Calu3 (cell line): ENCODE measurements at places on chromosomes 1 and 21. TPM values are rescaled to one million over a fixed set of nuclear protein-coding genes. Genes with fewer than 3 reads are reported as not detected.
A peak's percentile ranks its signal among the peaks of the same experiment; 100 is the strongest.

DNA sequence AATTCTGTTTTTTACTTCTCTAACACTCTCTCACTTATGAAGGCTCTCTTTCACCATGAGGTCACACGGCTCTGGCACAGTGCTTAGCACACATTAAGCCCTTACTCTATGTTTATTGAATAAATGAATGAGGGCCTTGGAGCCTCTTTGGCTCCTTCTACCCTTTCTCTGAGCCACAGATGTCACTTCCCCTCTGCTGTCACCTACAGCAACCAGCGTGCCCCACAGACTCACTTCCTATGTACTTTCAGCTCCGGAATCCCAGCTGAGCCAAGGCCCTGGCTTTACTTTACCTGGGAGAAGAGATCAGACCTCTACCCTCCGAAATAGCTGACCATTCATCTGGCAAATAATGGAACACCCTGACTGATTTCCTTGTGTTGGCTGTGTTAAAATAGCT lies 53.7 kb upstream of the HMCN1 start:
- DNase-seq: no peak
- H3K27ac ChIP-seq: no peak overlapping the region
- no peaks in the 10 kb centered on the region for H3K4me1 ChIP-seq
- H3K27me3 ChIP-seq: no peaks in the 10 kb centered on the region
- no peaks in the 10 kb centered on the region for H3K36me3 ChIP-seq
- H3K4me3 ChIP-seq: no peak overlapping the region

DNA sequence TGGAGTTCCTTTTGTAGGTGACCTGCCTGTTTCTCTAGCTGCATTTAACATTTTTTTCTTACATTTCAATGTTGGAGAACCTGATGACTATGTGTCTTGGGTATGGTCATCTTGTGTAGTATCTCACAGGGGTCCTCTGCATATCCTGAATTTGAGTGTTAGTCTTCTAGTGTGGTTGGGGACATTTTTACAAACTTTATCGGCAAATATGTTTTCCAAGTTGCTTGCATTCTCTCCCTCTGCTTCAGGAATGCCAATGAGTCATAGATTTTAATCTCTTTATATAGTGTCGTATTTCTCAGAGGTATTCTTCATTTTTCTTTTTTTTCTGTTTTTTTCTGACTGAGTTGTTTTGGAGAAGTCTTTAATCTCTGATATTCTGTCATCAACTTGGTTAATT lies 684.0 kb downstream of the NCAM2 start:
- no peak for DNase-seq
- no peaks in the 10 kb centered on the region for H3K36me3 ChIP-seq
- H3K27me3 ChIP-seq: no peaks in the 10 kb centered on the region
- no peak overlapping the region for H3K4me3 ChIP-seq
- no peaks in the 10 kb centered on the region for H3K4me1 ChIP-seq

DNA sequence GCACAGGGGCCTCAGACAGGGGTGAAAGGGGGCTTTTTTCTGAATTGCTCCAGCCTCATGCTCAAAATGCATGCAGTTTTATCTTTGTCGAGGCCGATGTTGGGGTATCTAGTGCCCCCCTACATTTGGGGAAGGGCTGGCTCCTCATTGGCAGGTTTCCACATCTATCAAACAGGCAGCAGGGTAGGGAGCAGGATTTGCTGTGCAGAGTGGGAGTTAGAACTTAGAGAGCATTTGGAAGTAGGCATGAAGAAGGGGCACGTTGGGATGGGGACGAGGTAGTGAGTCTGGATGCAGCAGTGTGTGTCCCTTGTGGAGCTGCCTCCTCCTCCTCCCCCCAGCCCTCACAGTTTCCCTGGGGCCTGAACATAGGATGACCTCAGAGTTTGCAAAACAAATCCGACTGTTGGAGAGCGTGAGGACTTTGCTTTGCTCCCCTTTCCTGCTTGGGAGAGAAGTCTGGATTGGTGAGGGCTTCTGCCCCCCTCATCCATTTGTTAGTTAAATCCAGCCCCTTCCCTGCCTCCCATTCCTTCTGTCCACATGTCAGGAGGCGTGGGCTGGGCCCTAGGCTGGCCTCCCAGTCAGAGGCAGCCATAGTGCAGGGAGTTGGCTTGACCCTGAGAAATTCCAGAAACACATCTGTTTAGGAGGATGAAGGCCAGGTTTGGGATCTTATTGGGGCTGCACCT lies 36.9 kb upstream of the GPR37L1 start:
- no peaks in the 10 kb centered on the region for H3K27me3 ChIP-seq
- H3K36me3 ChIP-seq: peaks cover 29% of the 10 kb centered on the region
- DNase-seq: peak; percentile 73
- peak overlapping the region; percentile 99 for H3K27ac ChIP-seq

- H3K36me3 ChIP-seq: peaks cover 27% of the 10 kb centered on the region
- DNase-seq: peak; percentile 10
- no peaks in the 10 kb centered on the region for H3K27me3 ChIP-seq
- H3K27ac ChIP-seq: no peak overlapping the region
Measured at GRCh38 chr1:116538544-116538943, 32.3 kb downstream of the CD58 start.

DNA sequence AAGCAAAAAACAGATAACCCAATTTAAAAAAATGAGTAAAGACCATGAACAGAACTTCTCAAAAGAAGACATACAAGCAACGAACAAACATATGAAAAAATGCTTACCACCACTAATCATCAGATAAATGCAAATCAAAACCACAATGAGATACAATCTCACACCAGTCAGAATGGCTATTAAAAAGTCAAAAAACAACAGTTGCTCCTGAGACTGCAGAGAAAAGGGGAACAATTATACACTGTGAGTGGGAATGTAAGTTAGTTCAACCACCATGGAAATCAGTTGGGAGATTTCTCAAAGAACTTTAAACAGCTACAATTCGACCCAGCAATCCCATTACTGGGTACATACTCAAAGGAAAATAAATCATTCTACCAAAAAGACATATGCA lies 131.6 kb downstream of the PTGER3 start:
- no peaks in the 10 kb centered on the region for H3K36me3 ChIP-seq
- H3K4me1 ChIP-seq: no peaks in the 10 kb centered on the region
- H3K27ac ChIP-seq: no peak overlapping the region
- no peaks in the 10 kb centered on the region for H3K27me3 ChIP-seq
- DNase-seq: no peak
- H3K4me3 ChIP-seq: no peak overlapping the region

DNA sequence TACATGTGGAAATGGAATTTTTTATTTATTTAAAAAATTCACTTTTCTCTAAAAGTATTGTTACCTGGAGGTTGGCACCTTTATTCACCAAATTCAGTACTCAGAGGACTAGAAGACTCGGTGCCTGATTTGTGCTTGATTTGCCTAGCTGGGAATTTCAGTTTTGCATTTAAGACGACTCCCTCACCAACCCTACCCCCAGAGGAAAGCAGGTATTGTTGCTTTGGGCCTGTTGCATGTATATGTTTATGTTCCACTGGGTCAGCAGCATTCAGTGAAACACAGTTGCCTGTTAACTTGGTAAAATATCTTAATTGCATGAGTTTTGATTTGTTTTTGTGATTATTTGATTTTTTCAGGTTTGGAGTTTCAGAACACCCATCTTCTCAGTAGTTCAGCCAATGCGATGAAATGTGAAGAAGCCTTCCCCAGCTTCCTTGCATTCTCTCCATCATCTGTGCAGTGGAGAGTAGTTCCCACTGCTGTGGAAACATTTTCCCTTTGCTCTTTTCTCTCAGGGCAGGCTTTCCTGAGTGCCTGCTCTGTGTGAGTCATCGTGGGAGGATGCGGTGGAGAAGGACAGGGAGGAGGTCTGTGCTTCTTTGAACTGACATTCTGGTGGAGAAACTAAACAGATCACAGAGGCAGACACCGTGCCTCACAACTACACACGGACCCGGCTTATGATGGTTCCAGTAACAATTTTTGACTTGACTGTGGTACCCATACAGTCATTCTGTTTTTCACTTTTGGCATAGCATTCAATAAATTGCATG lies 6.4 kb downstream of the ADARB1 start:
- H3K4me1 ChIP-seq: no peaks in the 10 kb centered on the region
- DNase-seq: no peak
- H3K4me3 ChIP-seq: no peak overlapping the region
- peaks cover 37% of the 10 kb centered on the region for H3K27me3 ChIP-seq

DNA sequence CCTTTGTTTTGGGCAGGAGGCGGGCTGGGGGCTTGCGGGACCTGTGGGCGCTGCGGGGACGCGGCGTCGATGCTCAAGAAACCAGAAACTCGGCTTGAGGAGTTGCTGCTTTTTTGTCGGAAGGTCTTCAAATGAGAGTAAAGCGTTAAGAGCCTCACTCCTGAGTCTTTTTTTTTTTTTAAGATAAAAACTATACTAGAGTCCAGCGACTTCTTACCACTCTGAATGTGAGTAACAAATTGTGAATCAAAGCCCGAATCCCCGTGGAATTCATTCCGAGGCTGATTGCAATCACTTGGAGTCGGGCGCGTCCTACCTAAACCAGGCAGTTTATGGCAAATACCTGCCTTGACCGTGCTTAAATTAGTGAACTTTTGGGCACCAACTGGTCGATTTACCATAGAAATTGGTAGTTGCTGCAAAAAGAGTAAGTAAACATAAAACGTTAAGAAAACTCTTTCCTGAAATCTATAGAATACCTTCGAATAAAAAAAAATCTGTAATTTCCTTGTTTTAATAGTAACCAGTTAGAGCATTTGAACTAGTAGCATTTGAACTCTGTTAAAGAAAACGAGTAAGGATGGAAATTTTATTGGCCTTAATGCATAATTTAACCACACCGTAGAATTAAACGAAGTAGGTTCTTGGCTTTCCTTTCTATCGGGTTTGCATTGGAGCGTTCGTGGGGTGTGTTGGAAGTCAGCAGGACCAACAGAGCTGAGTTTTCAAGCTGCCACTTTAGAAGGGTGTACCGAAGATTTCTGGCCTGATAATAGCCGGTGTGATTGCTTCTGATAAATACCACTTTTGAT lies 769 bp downstream of the GPSM2 start:
- H3K4me1 ChIP-seq: peaks cover 6% of the 10 kb centered on the region
- H3K27ac ChIP-seq: peak overlapping the region; percentile 36
- DNase-seq: peak; percentile 3
- peak overlapping the region; percentile 76 for H3K4me3 ChIP-seq
- H3K27me3 ChIP-seq: no peaks in the 10 kb centered on the region

GRCh38 chr1:26692211-26692792 lies 3.5 kb upstream of the ARID1A start:
- peaks cover 22% of the 10 kb centered on the region for H3K4me1 ChIP-seq
- no peaks in the 10 kb centered on the region for H3K27me3 ChIP-seq
- H3K4me3 ChIP-seq: peak overlapping the region; percentile 79
- peak; percentile 72 for DNase-seq
- H3K27ac ChIP-seq: peak overlapping the region; percentile 89

DNA sequence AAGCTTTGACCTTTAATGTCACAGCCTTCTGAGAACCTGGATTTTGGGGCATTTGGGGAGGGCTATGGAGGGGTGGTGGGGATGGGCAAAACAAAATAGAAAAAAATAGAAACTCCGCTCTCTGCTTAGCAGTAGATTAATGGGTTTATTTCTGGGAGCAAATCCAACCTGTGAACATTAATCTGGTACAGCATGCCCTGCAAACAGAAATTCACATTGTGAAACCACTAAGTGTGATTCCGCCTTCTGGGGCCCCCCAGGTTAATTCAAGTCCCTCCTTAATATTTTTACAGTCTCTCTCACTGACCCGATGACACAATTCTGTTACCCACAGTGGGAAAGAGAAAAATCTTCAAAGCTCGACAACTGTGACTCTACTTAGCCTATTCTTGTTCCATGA lies 76.4 kb downstream of the TIAM1 start:
- no peaks in the 10 kb centered on the region for H3K27me3 ChIP-seq
- H3K36me3 ChIP-seq: no peaks in the 10 kb centered on the region
- H3K4me1 ChIP-seq: no peaks in the 10 kb centered on the region
- no peak for DNase-seq
- H3K27ac ChIP-seq: no peak overlapping the region
- no peak overlapping the region for H3K4me3 ChIP-seq

GRCh38 chr1:227712648-227713047 lies 22.5 kb downstream of the JMJD4 start:
- no peak overlapping the region for H3K4me3 ChIP-seq
- no peak overlapping the region for H3K27ac ChIP-seq
- H3K36me3 ChIP-seq: no peaks in the 10 kb centered on the region
- DNase-seq: no peak

- no peaks in the 10 kb centered on the region for H3K36me3 ChIP-seq
- H3K4me1 ChIP-seq: no peaks in the 10 kb centered on the region
- DNase-seq: no peak
- H3K27ac ChIP-seq: no peak overlapping the region
Measured at GRCh38 chr1:45765999-45766792, 15.7 kb upstream of the IPP start.

TDRKH gene
- 20.2 and 25.7 TPM in 2 replicates for total RNA-seq

C1orf116 gene
- total RNA-seq: 106 and 124 TPM in 2 replicates

POTED gene
- not detected in 2 replicates for total RNA-seq

S100A3 gene
- total RNA-seq: not detected in 2 replicates

ANKRD45 gene
- total RNA-seq: not detected in 2 replicates

CACNA1S gene
- total RNA-seq: not detected in 2 replicates
